ENCODE measurements at places on chromosomes 5 and 9.

DNA sequence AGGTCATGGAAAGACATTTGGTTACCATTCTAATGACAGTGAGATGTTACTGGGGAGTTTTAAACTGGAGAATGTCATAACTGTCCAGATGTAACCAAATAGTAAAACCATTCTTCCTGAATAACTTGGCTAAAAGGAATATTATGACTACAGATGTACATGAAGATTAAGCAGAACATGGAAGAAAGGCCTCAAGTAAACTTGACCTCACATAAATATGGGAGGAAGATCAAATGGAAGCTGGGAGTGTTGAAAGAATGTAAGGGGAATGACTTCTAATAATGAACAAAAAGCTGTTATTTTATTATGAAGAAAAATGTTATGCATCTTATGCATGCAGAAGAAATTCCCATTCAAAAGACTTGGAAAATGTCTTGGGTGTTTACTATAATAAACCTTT lies 107.7 kb upstream of the CDKN2B start:
- DNase-seq: no peak

- DNase-seq: no peak
These were observed 2269.4 kb upstream of the WWC1 start for GRCh38 chr5:166022065-166022464.

- DNase-seq: no peak
These were observed 10.4 kb upstream of the PTGES start for GRCh38 chr9:129762985-129763926.

GRCh38 chr9:8717146-8717545 lies 917.6 kb upstream of the DMAC1 start:
- DNase-seq: no peak

DNA sequence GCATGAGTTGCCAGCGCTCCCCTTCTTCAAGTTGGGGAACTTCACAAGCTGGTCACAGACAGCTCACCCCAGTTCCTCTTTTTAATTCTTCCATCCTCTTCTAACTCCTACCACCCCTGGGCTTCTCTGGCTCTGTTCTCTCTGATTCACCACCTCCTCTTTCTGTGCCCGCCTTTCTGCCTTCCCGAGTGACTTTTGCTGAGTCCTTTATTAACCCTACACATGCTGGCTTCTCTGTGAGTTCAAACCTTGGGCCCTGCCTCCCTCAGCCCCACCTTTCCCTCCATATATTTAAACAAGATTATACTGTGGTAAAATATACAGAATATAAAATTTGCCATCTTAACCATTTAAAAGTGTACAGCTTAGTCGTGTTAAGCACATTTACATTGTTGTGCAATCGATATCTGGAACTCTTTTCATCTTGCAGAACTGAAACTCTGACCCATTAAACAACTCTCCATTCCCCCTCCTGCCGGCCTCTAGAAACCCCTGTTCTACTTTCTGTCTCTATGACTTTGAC lies 32.0 kb downstream of the SLC46A2 start:
- no peak for DNase-seq

DNA sequence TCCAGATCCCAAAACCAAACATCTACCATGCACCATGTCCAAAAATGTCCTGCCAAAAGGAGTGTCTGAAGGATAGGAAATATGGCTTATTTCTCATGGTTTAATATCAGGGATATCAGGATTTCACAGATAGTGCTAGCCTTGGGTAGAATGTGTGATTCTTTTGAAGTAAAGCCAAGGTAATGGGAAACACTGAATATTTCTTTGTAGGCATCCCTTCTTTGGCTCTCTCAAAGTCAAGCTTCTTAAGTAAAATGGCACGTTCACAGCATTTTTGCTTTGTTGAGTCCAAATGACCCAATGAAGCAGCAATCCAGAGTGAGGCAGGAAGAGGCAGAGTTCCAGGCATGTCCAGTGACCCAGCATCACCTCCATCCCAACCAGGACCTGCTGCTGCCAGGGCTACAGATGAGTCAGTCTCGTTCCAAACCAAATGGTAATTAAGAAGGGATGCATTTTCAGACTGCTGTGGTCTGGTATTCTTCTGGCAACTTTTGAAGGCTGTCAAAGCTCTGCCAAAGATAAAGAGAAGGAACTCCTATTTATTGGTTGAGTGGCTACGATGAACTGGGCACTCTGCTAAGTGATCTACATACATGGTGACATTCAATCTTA lies 678.8 kb upstream of the KLF4 start:
- DNase-seq: no peak

DNA sequence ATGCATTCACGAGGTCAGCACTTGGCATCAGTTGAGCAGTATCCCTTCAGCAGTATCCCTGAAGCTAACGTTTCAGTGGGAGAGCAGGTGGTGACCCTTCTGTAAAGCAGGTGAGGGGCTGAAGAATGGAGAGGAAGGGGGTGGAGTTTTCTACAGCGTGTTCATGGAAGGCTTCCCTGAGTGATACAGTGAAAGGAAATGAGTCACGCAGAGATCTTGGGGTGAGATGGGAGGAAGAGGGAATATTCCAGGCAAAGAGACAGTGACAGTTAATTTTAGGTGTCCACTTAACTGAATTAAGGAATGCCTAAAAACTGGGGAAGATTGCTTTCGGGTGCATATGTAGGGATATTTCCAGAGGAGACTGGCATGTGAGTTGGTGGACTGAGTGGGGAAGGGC lies 25.7 kb downstream of the TAS2R1 start:
- DNase-seq: no peak

GRCh38 chr9:28956116-28956880 lies 1383.0 kb upstream of the C9orf72 start:
- DNase-seq: no peak

DNA sequence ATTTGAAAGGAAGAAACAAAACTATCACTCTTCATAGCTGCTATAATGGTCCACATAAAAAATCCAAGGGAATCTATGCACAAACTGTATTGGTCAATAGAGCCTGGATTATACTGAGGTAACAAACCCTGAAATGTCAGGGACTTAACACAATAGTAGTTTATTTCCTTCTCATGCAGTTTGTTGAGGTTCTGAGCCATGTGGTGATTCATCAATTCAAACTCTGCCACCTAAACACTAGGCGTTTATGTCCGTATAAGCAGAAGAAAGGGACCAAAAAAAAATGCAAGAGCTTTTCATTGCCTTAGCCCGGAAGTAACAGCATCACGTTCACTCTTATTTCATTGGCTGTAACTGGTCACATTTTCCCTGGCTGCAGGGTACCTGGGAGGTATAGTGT lies 464.7 kb downstream of the ZSWIM6 start:
- no peak for DNase-seq

- DNase-seq: no peak
These were observed 249.3 kb upstream of the DMRT1 start for GRCh38 chr9:592225-592624.

DNA sequence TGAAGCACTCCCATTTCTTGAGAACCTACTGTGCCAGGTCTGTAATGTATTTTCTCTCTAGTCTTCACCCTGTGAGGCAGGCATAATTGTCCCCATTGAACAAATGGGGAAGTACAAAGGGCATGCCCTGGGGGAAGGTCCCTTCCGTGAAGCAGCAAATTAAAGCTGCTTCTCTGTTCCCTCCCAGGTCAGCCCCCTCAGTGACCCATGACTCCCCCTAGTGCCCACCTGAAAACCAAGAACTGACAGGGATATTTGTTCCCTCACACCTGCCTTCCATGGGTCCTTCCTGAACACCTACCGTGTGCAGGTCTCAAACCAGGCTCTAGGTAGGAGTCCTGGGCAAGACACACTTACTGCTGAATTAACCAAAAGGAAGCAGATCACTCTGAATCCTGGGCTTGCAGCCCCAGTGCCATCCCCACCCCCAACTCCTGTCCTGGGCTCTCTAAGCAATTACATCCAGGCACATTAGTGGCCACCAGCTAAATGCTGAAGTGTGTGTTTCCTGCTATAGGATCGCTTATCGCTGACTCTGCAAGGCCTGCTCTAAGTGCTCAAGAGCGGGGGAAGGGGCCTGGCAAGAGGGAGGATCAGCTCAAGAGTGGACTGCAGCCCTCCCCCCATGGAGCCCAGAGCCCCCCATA lies 254.8 kb downstream of the CDK5RAP2 start:
- DNase-seq: no peak

DNA sequence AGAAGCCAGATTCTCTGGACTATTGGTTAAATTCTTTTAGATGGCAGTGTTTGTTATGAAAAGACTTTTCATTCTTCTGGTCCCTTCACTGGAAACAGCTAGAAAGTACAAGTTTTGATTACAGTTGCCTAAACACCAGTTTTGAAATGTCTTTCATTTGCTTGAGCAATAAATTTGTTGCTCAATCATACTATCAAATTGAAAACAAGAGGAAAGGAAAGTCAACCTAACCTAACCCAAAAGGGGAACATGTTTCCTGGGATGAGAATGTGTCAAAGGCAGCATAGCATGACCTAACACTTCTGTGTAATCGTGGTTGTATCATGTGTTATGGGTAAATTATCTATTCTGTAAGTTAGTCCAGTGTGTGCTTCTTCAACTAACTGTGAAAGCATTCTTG lies 213.2 kb downstream of the TMC1 start:
- DNase-seq: no peak

- no peak for DNase-seq
These were observed 86.2 kb downstream of the GCNT1 start for GRCh38 chr9:76545191-76545590.

- no peak for DNase-seq
These were observed 7.1 kb downstream of the ARHGEF28 start for GRCh38 chr5:73633060-73633459.

- DNase-seq: no peak
These were observed 81.8 kb upstream of the MAMDC2 start for GRCh38 chr9:69961843-69962242.

- no peak for DNase-seq
These were observed 169.3 kb downstream of the CCDC192 start for GRCh38 chr5:127872494-127872893.

- DNase-seq: no peak
These were observed 278.1 kb downstream of the ICE1 start for GRCh38 chr5:5700549-5700948.

Data from activated CD8-positive, alpha-beta memory T cell treated with anti-CD3 and anti-CD28 coated beads for 1 hour (primary cell).